GM12878 (cell line): ENCODE measurements at places on chromosomes 13 and 19. TPM values are rescaled to one million over a fixed set of nuclear protein-coding genes. Genes with fewer than 3 reads are reported as not detected.

- no peak for DNase-seq
Observed at GRCh38 chr19:14536926-14537692, 7.7 kb downstream of the TECR start.

DNA sequence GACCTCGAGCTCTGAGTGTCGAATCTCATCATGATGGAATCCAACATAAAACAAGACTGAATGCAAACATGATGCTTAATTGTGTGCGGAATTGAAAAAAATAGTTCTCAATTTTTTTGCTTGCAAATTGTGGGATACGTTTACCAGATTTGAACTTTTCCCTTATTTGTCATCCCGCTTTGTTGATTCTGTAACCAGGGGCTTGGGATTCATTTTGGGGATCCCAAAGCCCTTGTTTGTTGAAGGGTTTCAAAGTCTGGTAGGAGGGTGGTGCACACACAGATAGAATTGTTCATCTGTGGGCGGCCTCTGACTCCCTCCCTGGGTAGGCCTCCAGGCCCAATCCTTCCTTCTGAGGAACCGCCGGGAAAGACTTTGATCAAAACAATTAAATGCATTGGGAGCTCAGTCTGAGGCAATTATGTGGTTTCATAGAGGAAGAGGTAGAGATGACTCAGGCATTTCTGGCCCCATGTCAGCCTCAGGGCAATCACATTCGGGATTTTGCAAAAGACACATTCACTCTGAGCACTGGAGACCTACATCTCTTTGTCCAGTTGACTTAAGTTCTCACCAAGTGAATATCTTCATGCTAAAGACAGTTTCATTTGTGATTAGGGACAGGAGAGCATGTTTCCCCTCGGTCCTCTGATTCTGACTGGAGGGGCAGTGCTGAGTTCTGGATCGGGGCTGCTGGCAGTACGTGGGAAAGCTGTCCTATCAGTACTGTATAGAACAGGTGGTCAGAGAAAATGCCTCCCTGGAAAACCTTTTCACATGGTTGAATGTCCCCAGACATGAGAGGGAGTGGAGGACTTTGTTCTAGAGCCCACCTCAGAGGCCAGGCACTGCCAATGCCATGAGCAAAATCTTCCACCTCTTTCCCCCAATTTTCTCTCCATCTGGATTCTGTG, 27.8 kb upstream of the IGFL4 start:
- DNase-seq, result no peak

DNA sequence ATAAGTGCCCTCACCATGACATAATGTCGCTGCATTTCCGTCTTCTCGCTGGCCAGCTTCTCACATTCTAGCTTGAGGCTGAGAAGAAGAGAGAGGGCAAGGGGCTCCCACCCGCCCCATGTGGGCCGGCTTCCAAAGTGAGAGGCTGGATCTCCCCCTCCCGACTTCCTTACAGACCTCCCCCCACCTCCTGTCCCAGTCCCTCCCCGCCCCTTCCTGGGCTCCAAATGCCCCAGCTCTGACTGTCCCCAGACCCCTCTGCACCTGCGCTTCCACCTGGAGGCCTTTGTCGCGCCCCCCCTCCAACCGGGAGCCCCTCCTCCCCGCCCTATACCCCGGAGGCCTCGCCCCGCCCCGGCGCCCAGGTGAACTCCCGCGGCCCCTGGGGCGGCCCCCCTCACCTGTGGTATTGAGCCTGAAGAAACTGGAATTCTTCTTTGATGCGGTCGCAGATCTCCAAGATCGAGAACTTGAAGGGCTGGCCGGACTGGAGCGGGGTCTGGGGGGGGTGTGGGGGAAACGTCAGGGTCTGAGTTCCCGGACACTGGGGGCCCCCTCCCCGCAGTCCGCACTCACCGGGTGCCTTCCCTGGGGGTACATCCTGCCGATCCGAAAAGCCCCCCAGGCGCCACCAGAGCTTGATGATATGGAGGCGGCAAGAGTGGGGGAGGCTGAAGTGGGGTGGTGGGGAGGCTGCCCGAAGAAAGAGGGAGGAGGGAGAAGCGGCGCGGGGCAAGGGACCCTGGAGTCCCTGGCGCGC, 595 bp downstream of the TLE2 start:
- no peak for DNase-seq

- DNase-seq, result no peak
Observed at GRCh38 chr19:46713781-46714443, 3.0 kb downstream of the PRKD2 start.

SELENOV gene
- not detected in 2 replicates for polyA plus RNA-seq

DNA sequence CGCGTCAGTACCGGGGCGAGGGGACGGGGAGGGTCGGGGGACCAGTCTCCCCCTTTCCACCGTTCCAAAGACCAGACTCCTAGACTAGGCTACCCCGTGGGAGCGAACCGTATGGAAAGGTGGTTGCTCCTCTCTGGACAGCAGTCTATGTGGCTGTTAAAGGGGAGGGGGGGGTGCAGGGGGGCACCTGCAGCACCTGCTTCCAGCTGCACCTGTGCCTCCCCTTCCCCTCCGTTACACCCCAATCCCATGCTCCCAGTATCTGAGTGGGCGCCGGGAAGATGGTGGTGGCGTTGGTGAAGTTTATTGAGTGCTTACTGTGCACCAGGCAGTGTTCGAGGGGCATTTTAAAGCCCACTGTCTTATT, 557 bp downstream of the ZNF524 start:
- DNase-seq, result no peak
